ENCODE measurements at places on chromosomes 3 and 15.

GRCh38 chr3:14765576-14766427, 53.0 kb upstream of the FGD5 start:
- DNase-seq = no peak

GRCh38 chr3:83873550-83873949, 1085.2 kb upstream of the CADM2 start:
- no peak for DNase-seq

- DNase-seq = no peak
Observed at GRCh38 chr3:116029266-116029665, 406.0 kb downstream of the GAP43 start.

GRCh38 chr15:98712845-98713584, 64.7 kb downstream of the IGF1R start:
- no peak for DNase-seq

DNA sequence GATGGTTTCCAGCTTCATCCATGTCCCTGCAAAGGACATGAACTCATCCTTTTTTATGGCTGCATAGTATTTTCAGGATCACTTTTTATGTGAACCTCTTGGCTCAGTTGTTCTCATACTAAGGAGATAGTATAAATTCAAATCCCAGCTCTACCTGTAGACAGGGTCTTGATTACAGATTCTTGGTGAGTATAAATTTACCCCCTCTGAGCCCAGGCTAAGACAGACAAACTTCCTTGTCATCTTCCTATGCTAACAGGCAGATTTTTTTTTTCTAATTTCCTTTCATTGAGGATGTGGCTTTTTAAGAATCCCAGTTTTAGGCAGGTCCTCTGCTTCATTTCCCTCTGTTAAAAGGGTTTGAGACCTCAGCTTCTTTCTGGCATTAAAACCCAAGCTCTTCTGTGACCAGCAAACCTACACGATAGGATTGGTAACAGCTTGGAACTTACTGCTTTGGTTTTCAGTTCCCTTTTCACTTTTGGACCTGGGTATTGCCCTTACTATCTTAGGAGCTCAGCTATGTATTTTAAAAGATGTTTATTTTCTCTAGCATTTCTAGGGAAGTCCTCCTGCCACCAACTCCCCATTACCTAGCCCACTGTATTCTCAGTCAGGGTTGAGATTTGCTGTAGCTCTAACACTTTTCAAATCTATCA, 72.5 kb downstream of the VPS8 start:
- no peak for DNase-seq

DNA sequence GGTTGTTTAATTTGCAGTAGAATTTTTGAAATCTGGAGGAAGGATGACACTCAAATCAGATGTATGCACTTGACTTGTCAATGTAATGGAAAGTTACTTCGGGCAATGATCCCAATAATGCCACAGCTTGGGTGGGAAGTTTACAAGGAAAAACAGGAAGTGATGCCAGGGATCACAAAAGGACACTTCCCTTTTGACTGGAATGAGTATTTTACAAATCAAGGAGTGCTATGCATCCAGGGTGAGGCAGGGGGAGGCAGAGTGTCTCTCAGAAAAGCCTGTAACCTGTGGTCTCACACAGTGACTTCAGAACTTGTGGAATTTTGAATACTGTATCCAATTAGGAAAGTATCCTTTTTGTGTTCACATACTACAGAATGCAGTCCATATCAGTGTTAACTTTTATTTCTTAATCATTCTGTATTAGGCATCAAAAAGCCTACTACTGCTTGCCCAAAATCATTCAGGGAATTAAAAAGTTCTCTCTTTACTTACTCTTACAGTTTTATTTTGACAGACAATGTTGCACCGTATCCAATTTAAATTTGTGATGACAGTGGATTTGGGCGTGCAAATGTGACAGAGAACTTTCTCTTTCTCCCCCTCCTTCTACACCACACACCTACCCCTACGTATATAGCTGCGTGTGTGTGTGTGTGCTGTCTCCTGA, 445.1 kb downstream of the MECOM start:
- no peak for DNase-seq

DNA sequence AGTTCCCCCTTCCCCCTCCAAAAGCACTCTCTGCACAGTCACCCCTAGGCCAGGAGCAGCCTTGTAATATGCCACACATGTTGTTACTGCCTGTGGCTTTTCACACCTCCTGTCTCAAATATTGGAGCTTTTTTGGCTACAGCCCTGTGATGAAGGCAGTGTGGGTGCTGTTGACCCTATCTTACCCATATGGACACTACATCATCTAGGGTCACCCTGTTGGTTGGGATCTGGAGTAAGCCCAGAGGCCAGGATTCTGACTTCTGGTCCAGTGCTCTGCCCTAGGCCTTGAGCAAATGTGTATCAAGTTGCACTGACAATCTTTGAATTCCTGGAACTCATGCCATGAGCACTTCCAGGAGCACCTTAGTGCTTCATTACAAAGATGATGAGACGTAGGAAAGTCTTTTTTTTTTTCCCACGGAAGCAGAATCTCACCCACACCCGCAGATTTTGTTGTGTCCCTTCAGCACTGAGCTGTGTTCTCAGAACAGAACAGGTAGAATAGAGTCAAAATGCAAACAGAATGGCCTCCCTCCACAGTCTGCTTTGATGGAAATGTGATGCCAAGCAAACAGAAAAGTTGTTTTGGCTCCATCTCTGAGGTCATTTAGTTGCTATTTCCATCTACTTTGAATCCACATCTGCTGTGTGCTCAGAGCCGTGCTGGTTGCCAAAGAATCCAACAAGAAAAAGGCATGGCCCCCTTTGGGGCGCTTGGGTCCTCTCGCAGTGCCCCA, 49.6 kb downstream of the SMAD3 start:
- no peak for DNase-seq

GRCh38 chr15:37124331-37124730, 24.0 kb upstream of the MEIS2 start:
- no peak for DNase-seq

DNA sequence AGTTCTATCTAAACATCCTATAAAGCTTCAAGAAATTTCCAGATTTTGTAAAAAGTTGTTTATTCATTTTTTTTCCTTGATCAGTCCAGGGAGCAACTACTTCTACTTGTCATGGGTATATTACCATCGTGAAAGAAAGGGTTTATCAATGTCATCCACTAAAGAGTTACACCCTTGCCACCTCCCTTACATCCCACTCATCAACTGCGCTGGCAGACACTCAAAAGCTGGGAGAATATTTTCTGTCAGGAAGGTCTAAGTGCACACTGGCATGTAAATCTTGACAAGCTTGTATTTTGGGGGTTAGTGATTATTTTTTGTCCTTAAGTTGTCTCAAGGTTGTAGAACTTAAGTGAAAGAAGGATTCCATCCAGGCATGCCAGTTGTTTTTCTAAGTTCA, 188.3 kb upstream of the ARL6 start:
- DNase-seq = no peak

DNA sequence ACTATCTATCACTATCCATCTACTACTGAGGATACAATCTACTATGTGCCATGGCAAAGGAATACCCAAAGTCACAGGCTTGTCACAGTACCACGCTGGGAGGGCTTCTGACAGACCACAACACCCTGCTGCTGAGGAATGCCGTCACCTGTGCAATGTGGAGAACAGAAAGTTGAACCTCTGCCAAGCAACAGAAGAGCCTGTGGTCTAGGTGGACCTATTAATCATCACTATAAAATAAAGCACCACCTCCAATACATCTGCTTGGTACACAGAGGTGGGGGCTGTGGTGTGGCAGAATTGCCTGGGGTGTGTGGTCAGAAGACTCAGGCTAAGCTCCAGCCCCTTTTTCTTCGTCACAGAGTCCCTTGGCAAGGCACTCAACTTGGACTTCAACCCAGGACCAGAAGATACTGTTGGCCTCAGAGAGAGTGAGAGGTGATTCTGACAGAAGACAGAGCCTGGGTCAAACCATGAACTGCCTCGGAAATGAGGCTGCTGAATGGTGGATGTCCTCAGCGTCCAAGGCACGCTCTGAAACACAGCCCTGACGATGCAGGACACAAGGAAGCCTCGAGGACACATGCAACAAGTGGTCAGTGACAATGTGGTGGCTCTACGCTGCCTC, 189.4 kb upstream of the CHRNA7 start:
- DNase-seq = no peak

GRCh38 chr3:46604127-46604526, 8.2 kb upstream of the FAM240A start:
- DNase-seq = no peak

DNA sequence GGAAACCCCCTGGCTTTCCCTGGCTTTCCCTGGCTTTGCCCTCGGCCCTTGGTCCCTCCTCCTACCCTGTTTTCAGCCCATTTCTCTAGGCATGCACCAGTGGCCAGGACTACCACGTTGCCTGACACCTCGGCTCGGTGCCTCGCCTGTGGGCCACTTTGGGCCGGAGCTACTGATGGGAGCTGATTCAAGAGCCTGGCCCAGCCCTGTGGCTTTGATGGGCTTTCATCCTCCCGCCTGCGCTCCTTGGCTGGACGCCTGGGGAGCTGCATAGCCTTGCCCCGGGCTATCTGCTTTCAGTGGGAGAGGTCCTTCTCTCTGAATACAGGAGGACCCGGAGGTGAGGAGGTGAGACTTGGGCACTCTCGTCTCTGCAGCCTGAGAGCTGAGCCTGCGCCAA, 192.7 kb upstream of the HES1 start:
- no peak for DNase-seq

DNA sequence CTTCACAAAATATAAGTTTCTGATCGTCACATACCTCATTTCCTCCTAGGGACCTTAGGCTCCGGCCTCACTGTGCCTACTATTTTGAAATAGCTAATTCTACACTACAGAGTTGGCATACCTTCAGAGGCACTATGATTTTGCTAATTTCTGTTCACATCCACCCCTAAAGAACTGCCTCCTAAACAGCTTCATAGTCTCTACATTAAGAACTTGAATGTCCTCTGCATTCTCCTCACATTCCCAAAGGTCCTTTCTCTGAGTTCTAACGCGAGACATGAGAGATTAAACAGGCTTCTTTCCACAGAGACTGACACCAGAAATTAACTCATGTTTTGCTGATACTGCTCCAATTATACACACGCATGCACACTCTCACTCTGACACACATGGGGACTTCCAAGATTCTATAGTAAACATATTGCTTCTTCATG, 75.5 kb downstream of the DLG1 start:
- no peak for DNase-seq

- DNase-seq = no peak
Observed at GRCh38 chr3:135706758-135707375, 258.7 kb upstream of the PPP2R3A start.

GRCh38 chr3:21515417-21515816, 235.6 kb downstream of the ZNF385D start:
- DNase-seq = no peak

DNA sequence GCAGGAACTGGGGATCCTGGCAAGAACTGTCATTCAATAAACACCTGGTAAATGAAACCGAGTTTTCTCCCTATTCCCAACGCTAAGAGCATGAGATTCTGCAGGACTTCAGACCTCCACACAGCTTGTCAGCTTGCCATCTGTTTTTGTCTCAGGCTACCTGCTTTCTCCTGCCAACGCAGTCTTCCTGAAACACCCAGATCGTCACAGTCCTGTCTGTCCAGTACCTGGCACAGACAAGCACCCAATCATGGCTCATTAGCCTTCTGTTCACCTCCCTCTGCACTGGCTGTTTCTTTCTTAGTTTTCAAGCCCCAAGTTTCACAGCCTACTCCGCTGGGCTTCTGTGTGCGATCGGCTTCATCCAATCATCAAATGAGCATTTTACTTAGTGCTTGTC, 5.0 kb downstream of the SLC12A8 start:
- DNase-seq = no peak

GRCh38 chr3:58073301-58074108, 65.3 kb downstream of the FLNB start:
- DNase-seq = no peak

- no peak for DNase-seq
Observed at GRCh38 chr3:171108066-171108465, 81.5 kb upstream of the SLC2A2 start.

DNA sequence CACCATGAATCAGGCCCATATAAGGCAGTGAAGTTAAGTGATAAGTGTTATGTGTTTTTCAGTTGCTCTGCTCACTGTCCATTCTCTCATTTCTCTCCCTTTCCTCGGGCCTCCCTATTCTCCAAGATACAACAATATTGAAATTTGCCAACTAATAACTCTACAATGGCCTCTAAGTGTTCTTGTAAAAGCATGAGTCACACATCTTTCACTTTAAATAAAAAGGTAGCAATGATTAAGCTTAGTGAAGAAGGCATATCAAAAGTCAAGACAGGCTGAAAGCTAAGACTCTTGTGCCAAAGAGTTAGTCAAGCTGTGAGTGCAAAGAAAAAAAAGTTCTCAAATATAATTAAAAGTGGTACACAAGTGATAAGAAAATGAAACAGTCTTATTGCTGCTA, 675.4 kb downstream of the OTOL1 start:
- DNase-seq = no peak

DNA sequence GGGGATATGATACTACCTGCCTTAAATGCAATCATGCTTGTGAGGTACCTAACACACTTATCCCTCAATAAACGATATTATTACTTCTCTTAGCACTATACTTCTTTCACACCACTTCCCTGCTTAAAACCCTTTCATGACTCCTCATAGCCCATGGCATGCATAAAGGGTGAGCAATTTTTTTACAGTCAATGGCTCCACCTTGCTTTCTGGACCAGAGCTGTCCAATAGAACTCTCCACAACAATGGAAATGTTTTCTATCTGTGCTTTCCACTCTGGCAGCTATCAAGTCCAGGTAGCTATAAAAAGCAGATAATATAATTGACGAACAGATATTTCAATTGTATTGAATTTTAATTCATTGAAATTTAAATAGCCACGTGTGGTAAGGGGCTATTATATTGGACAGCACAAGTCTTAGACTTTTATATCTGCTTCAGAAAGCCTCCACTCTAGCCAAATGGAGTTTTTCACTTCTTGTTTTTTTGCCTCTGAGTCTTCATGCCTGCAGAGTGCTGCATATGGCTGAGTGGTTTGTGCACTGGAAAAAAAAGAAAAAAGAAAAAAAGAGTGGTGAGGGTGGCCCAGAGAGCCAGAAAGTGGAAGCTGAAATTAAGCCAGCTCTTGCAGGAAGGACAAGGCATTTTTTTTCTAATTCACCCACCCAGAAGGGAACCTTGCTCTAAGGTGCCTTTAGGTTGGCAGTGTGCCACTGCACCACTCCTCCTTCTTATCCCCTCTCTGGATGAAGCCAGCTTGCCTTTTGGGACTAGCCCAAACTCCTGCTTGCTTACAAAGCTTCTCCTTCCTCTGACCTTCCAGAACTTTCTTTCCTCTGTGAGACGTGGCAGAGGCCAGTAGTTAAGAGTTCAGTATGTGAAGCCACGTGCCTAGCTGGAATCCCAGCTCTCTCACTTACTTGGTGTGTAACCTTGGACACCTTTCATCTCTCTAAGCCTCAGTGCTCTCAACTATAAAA, 239.0 kb upstream of the LRTM1 start:
- DNase-seq = no peak

GRCh38 chr3:125035217-125035616, 20.6 kb downstream of the HEG1 start:
- no peak for DNase-seq

GRCh38 chr3:194766845-194767244, 81.2 kb downstream of the FAM43A start:
- no peak for DNase-seq

Data from NCI-H510A (cell line).